NCI-H1694 treated with DMSO at 0.1 percent for 48 hours (cell line): ENCODE measurements at places on chromosomes 13 and 19.
A peak's percentile ranks its signal among the peaks of the same experiment; 100 is the strongest.

- DNase-seq, result no peak
These were observed 32.2 kb downstream of the UFM1 start for GRCh38 chr13:38381890-38382289.

DNA sequence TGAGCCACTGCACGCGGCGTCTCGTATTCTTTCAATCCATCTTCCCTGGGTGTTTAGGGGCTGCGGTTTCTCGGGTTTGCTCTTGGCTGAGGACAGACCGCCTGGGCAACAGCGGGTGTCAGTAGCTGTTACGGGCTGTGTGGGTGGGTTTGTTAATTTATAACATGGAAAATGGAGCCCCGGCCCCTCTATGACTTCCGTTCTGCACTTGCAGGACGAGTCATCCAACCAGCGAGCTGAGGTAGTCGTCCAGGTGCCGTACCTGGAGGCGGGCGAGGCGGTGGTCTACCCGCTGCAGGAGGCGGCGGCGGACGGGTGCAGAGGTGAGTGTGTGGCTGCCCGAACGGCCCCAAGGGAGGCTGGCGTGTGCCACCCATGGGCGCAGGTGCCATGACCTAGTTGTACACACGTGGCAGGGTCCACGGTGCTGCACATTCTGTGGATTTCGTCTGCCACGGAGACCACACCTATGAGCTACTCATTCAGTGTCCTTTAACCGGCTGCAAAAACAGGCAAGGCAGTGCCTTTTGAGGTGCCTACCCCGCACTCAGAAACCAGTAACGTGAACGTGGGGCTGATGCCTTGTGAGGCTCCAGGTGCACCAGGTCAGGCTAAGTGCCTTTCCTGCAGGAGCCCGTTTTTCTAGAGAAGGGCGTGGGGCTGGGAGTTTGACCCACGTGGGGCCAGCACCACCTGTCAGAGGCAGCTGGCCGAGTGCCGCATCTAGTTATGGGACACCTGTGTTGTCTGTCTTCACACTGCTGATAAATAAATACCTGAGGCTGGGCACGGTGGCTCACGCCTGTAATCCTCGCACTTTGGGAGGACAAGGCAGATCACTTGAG lies 10.9 kb downstream of the POLR2E start:
- DNase-seq, result no peak

GRCh38 chr19:14021474-14021873 lies 6.5 kb upstream of the RLN3 start:
- DNase-seq, result no peak

- no peak for DNase-seq
These were observed 52.8 kb downstream of the COL4A2 start for GRCh38 chr13:110359840-110360301.

DNA sequence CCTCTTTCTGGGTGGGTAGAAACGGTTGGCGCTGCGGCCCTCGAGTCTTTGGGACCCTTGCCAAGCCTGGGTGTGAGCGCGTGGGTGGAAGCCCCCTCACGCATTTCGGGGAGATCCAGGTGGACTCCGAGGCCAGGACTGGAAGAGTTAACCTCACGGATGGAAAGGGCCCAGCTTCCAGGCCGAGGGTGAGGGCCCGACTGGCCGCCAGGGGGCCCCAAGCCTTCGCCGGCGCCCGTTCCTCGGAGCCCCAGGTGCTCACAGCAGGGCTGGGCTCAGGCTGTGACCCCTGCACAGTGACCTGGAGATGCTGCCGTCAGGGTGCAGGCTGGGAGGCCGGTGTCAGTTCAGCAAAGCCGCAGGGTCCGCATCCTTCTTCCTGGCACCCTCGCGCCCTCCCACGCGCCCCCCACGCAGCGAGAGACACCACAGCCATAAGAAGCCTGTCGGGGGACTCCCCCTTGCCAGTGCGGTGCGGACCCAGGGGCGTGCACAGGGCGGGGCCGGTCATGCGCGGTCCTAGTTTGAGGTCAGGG lies 34.2 kb upstream of the TMEM255B start:
- peak; percentile 56 for DNase-seq
